Left renal pelvis (tissue), 4 donors: ENCODE measurements at places on chromosomes 1 and 21. TPM values are rescaled to one million over a fixed set of nuclear protein-coding genes. Genes with fewer than 3 reads are reported as not detected.

The AMPD1 gene
- not detected for polyA plus RNA-seq

The ALX3 gene
- not detected for polyA plus RNA-seq

The OR2AK2 gene
- not detected for polyA plus RNA-seq

The MAGOH gene
- 91.3 TPM for polyA plus RNA-seq

The OR10J1 gene
- polyA plus RNA-seq: not detected

The FYB2 gene
- not detected for polyA plus RNA-seq

The KRTAP11-1 gene
- polyA plus RNA-seq: not detected

The INAVA gene
- polyA plus RNA-seq: 43.7 TPM

The CYP4A11 gene
- 56.4 TPM for polyA plus RNA-seq

The IFI16 gene
- 66.4 TPM for polyA plus RNA-seq

The RHD gene
- 0.57 TPM for polyA plus RNA-seq

The SIM2 gene
- polyA plus RNA-seq: 20.6 TPM

The SGIP1 gene
- 10.3 TPM for polyA plus RNA-seq

The INSRR gene
- polyA plus RNA-seq: 1.0 TPM

The MYOC gene
- 0.17 TPM for polyA plus RNA-seq

The SELL gene
- polyA plus RNA-seq: 3.6 TPM

The S100A2 gene
- 5.6 TPM for polyA plus RNA-seq

The SHE gene
- polyA plus RNA-seq: 11.2 TPM

The HTR1D gene
- polyA plus RNA-seq: 0.56 TPM

The RGS13 gene
- not detected for polyA plus RNA-seq

The LIN28A gene
- not detected for polyA plus RNA-seq

The IL22RA1 gene
- 4.0 TPM for polyA plus RNA-seq

The DDR2 gene
- 91.3 TPM for polyA plus RNA-seq

The OR2L13 gene
- polyA plus RNA-seq: 0.11 TPM

The LCE1A gene
- not detected for polyA plus RNA-seq

The CCDC185 gene
- 0.09 TPM for polyA plus RNA-seq

The MIXL1 gene
- 0.47 TPM for polyA plus RNA-seq

The PLA2G2C gene
- polyA plus RNA-seq: 0.26 TPM

The WARS2 gene
- polyA plus RNA-seq: 24.6 TPM

The TMEM167B gene
- 42.9 TPM for polyA plus RNA-seq

The CYP4B1 gene
- 1.6 TPM for polyA plus RNA-seq

The MATN1 gene
- polyA plus RNA-seq: 0.30 TPM

The ASCL5 gene
- 0.11 TPM for polyA plus RNA-seq

The SPAG17 gene
- 11.0 TPM for polyA plus RNA-seq

The CHODL gene
- polyA plus RNA-seq: 86.6 TPM

The KMO gene
- 22.9 TPM for polyA plus RNA-seq

The UBL4B gene
- not detected for polyA plus RNA-seq

The GCSAML gene
- 0.61 TPM for polyA plus RNA-seq

The HSF2BP gene
- polyA plus RNA-seq: 1.8 TPM

The FMOD gene
- polyA plus RNA-seq: 291 TPM

The BTBD8 gene
- 3.2 TPM for polyA plus RNA-seq

The ANKRD35 gene
- polyA plus RNA-seq: 2.3 TPM

The PFKL gene
- polyA plus RNA-seq: 128 TPM

The SELP gene
- polyA plus RNA-seq: 7.1 TPM

The KIF2C gene
- 29.5 TPM for polyA plus RNA-seq
